ENCODE measurements at places on chromosomes 3 and 15.

DNA sequence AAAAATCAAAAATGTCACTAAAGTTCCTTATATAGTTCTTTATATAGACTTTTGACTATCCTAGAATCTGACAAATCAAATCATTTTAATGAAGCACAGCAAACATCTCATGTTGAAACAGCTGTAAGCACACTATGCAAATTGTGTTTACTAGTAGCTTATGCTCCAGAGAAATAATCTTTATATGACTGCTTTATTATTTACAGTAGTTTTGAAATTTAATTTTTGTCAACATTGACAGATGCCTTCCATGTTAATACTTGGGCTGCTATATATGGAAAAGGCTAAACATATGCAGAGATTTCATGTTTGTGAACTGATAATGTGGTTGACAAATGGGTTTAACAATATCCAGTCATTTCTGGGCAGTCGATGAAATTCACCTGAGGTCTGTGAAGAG lies 616.8 kb downstream of the TAFA4 start:
- DNase-seq, result no peak

DNA sequence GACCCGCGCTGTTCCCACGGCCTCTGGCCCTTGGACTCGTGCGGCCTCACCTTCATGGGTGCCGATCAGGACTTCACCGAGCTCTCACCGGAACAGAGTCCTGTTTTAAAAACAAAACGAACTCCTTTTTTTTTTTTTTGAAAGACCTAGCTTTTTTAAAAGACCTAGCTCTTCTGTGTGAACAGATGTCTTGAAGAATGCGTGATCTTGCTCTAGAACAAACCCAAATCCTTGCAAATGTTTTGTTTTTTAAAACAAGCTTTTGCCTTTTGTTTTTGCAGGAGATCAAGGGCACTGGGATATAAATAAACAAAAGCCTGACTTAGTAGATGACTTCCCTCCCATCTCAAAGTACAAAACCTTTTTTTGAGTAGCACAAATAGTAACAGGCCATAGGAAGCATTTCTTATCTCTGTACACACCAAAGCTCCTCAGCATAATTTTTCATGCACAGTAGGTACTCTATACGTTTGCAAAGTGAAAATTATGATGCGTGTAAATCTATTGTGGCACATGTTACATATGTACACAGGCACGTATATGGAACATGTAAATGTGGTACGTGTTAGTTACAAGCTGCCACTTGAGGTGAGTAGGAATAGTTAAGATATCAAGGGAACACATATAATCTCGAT lies 1.1 kb upstream of the MSL2 start:
- peak; percentile 82 for DNase-seq

DNA sequence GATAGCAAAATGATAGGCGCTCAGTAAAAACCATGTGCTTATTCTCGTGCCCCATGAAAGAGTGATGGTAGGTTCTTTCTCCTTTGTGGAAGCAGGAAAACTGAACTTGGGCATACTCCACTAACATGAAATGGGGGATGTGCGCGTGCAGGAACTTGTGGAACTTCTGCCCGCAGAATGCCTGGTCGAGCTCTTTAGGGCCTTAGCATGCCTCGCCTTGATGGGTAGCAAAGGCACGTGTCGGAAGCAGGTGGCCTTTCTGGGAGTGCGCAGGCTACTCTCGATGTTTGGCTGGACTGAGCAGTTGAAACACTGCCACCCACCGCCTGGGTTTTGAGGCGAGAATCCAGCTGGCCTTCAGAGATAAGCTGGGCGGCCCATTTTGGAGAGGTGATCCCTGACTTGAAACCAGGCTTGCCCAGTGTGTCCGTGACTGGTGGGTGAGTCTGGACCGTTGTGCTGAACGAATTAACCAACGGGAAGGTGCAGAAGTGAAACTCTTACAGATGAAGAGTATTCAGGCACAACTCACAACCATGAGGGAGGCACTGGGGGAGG lies 842 bp downstream of the PCCB start:
- peak; percentile 90 for DNase-seq

GRCh38 chr3:21934591-21934990 lies 183.6 kb upstream of the ZNF385D start:
- no peak for DNase-seq

GRCh38 chr3:30530084-30530483 lies 76.3 kb upstream of the TGFBR2 start:
- no peak for DNase-seq

- no peak for DNase-seq
These were observed 140.3 kb downstream of the RPLP1 start for GRCh38 chr15:69592954-69593353.

- DNase-seq, result peak; percentile 57
These were observed 46.5 kb downstream of the CD86 start for GRCh38 chr3:122101646-122102045.

DNA sequence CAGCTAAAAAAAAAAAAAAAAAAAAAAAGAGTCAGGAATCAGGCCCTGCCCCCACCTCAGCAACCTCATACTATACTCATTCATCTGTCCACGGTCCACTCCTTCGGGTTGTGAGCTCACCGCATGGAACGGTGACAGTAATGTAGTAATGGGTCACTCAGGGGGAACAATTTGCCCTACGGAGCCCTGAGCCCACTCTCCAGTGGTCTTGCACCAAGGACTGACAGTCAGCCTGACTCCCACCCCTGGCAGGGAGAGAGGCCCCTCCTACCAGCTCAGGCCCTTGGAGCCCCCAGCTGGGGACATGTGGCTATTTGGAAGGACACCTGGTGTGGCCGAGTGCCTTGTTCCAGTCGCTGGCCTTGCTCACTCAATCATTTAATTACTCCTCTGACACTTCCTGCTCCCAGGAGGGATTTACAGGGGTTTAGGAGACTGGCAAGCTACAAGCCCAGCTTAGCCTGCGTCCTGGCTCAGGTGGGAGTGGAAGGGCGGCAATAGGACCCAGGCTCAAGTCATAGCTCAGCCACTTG lies 19.9 kb upstream of the CACNA2D2 start:
- no peak for DNase-seq

GRCh38 chr3:43048470-43048869 lies 57.4 kb downstream of the POMGNT2 start:
- DNase-seq, result no peak

DNA sequence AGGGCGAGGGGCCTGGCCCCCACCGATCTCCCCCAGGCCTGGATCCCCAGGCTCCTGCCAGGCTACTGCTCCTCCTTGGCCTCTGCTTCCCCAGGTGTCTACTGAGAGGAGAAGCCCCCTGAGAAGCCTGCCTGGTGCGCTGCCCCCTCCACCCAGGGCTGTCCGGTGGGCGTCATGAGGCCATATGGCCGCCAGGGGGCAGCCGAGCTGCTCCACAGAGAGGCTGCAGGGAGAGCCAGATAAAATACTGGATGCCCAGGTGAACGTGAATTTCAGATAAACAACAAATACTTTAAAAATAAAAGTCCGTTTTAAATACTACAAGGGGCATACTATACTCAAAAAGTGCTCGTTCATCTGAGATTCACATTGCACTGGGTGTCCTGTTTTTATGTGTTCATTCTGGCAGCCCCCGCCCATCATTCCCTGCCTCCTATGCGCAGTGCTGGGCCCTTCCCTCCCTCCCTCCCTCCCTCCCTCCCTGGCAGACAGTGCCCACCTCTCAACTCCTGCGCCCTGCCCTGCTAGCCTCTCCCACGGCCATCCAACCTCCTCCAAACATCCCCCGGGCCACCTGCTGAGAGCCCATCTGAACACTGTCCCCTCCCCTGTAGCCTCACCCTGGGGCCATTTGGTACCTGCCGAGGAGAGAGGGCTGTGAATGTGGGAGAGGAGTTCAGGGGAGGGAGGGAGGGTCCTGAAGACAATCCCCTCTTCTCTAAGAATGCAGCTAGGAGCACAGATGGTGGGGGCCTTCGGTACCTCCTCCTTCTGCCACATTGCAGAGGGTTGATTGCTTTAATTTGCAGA lies 29.6 kb downstream of the PSTPIP1 start:
- DNase-seq, result peak; percentile 31

DNA sequence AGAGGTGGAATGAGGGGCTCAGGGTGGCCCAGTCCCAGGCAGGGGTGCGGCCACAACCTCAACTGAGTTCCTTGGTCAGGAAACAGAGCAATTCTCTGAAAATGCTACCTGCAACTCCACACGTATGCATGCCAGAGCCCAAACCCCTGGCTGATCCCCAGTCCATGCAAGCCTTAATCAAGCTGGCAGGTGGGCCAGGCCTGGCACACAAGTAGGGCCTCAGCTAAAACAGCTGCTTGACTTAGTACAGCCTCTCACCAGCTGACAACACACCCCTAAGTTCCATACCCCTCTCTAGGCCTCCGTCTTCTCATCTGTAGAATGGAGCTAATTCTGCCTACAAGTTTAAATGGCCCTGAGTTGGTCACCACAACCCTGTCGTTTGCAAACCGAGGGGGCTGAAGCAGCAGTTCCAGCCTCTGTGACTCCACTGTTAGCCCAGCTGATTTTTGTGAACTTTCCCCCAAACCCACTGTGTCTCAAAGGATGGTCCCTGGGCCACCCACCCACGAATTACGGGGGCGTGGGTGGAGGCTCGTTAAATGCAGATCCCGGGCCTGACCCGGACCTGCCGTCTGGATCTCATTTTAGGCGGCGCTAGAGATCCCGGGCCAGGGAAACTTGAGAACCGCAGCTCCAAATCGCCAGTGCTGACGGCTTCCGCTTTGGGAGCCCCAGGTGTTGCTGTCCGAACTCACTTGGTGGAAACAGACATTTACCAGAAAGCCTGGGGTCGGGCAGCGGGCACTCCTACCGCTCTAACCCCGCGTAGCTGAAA lies 927 bp downstream of the CHDH start:
- DNase-seq, result peak; percentile 33

DNA sequence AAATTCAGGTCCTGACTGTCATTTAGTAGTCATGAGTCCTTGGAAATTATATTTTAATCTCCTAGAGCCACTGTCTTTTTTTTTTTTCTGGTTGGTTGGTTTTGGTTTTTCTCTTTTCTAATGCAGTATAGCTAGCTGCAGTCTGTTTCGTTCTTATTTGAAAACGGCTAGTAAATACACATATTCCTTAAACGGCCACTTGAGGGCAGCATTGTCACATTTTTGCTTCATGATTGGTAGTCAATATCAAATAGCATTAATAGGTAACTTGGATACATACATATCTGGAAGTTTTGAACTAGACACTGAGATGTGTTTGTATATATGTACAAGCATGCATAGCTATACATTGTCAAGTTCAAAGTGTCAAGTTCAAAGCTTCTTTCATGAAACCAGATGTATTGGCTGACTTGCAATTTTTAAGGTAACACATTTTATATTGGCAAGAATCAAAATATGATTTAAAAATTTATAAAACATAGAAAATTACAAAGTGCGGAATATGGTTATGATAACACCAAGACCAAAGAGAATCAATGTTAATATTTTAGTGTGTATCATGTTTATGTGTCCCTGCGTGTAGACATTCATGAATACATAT lies 22.5 kb downstream of the GABRA5 start:
- DNase-seq, result peak; percentile 56

DNA sequence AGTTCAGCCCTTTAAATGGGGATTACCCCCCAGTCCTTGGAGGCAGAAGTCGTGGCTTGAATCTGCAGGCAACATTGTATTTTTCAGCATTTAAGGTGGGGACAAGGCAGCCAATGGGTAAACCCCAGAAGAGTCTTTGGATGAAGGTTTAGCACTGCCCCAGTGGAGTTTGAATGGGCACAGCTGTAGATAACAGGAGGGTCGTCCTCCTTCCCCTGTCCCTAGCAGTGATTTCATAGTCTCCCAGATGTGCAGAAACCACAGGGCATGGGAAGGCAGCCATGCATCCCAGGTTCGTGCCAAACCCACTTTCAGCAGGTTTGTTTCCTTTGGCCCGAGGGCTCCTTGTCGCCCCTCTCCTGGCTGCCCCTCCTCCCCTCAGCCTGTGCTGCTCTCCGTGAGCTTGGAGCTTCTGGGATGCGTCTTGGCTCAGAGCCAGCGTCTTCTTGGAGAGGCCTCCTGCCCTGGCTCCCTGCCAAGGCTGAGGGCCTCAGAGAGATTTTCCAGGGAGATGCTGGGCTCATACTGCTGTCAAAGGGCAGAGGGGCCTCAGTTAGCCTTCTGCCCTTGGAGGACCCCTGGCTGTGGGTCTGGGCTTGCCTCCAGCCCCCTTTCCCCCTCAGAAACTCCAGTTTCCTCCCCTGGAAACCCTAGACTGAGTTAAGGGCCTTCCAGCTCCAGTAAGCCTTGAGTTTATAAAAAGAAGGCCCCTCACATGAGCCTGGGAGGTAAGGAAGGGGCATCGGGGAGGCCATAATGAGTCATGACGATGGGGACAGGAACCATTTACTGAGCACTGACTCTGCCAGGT lies 48.9 kb upstream of the POLG start:
- DNase-seq, result peak; percentile 34

DNA sequence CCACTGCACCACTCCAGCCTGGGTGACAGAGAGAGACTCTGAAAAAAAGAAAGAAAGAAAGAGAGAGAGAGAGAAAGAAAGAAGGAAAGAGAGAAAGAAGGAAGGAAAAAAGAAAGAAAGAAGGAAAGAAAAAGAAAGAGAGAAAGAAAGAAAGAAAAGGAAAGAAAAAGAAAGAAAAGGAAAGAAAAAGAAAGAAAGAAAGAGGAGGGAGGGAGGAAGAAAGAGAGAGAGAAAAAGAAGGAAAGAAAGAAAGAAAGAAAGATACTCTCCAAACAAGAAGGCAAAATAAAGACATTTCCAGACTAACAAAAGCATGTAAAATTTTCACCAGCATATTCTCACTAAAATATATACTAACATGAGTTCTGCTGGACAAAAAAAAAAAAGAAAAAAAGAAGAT lies 228.7 kb downstream of the DPH6 start:
- DNase-seq, result no peak

DNA sequence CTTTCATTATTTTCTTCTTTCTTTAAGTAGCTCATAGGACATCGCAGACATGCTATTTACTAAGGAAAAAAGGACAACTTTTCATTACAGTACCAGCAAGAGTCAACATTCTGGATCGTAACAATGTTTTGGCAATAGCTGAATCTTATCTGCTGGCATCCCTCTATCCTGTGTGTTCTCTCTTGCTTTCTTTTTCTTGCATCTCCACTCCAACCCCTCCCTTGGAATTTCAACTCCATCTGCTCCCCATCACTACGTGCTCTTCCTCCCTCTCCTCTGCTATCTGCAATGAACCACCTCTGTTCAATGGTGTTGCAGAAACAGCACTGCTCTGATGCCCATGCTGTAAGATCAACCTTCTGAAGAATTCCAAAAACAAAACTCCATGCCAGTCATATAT lies 106.6 kb downstream of the FBN1 start:
- no peak for DNase-seq

DNA sequence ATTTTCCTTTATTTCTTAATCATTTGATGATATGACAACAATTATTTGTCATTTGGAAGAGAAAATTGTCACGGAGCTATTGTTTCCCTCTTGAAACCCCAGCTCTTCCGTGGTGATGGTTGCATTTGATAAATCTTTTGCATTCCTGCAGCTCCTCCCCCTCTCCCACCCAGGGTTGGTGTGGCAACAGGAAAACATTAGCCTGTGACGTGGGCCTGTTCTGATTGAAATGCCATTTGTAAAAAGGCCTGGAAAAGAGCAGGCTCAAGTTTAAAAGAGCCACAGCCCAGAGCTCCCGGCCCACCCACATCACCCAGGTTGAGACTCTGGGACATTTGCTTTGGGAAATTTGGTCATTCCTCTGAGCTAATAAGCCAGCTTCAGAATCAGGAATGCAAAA lies 282.5 kb downstream of the RPLP1 start:
- DNase-seq, result no peak

- DNase-seq, result peak; percentile 44
These were observed 520.4 kb downstream of the FOXP1 start for GRCh38 chr3:71062952-71063772.

All from NCI-H526 treated with DMSO at 0.1 percent for 48 hours (cell line).